ENCODE measurements at places on chromosomes 12 and 14.

- no peak for ATAC-seq
Observed at GRCh38 chr12:14557966-14558365, 9.7 kb downstream of the PLBD1 start.

DNA sequence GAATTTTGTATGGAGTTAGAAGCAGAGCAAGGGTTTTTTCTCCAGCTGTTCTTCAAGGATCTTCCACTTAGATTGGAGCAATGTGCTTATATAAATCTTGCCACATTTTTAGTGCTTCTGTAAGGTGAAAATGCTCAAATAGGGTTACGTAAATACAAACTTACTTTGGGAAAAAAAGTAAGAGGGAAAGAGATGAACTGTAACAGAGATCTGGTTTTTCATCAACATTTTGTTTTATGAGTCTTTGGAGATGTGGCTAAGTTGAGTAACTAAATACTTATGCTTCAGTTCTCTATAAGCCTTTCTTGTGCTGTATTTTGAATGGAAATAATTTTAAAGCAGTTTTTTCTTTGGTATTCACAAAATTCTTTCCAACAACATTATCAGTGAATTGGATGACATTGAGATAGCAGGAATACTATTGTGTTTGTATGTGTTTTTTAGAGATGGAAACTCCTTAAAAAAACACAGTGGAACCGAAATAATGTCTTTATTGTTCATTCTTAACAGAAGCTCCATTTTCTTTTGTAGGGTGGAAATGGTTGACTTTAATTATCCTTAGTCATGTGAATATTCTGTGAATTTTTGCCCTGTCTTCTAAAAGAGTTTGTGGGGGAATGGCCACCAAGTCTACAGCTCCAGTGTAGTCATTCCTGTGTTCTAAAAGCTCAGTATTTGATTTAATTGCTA, 45.7 kb downstream of the NPAS3 start:
- no peak for ATAC-seq

GRCh38 chr12:71009430-71010142, 89.0 kb upstream of the PTPRR start:
- ATAC-seq = no peak

DNA sequence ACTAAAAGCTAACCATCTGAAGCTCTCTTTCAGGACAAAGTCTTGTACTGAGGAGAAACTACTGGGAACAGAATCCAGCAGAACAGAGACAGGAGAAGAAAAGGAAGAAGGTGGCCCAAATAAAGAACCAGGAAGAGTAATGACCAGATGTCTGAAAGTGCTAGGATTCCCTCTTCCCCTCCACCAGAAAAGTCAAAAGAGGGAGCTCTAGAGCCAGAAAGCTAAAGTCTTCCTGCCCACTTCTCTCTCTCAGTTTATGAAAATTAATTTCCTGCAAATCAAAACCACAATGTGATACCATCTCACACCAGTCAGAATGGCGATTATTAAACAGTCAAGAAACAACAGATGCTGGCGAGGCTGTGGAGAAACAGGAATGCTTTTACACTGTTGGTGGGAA, 47.2 kb downstream of the SPPL3 start:
- peak; percentile 19 for ATAC-seq

- peak; percentile 89 for ATAC-seq
Observed at GRCh38 chr12:14239350-14239934, 126.0 kb upstream of the ATF7IP start.

DNA sequence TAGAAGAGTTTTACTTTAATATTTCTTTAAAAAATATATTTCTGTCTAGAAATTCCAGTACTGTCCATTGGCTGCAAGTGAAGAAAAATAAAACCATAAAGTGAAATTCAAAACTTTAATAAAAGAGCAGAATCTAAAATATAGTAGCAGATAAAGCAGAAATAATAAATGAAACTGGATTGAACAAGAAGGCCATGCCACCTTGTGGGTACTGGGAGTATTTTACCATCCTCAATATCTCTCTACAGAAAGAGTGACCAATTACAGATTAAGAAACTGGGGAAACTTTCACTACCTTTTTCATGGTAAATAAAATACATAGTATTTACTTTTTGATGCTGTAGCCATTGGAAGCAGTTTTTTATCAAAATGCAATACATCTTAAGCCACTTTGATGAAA, 220.5 kb downstream of the BCAT1 start:
- no peak for ATAC-seq

DNA sequence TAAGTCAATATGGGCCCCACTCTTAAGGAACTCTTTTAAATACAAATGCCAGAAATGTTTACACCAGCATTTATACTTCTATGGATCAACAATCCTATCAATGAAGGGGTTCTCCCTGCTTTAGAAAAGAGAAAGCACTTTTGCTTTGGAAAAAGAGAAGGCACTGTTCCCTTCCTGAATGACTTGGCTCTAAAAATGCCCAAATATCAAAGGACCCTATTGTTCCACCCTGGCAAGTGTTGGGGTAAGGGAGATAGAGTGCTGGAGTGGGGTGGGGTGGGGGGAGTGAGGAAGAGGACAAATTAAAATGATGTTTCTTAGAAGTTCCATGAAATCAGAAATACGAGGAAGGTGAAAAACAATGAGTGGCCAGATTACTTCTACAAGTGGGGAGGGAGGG, 131.6 kb upstream of the GRIN2B start:
- ATAC-seq = no peak

- peak; percentile 75 for ATAC-seq
Observed at GRCh38 chr12:8038659-8039114, 6.2 kb downstream of the FOXJ2 start.

- ATAC-seq = no peak
Observed at GRCh38 chr12:124381456-124382296, 86.8 kb downstream of the RFLNA start.

DNA sequence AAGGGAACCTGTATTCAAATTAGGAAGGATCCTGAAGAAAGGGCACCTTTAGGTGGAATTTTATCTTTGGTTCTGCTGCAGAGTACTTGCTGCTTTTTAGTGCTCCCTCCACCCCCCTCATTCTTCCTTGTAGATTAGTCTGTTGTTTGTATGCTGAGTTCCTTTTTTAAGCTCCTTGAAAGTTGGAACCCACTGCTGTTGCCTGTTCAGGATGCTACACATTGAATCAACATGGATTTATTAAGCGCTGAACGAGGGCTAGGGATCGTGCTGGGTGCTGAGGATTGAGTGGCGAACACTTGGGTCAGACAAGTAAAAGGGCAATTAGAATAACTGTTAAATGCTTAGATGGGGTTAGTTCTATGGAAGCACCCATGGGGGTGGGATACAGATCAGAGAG, 884 bp upstream of the AMN1 start:
- ATAC-seq = no peak

DNA sequence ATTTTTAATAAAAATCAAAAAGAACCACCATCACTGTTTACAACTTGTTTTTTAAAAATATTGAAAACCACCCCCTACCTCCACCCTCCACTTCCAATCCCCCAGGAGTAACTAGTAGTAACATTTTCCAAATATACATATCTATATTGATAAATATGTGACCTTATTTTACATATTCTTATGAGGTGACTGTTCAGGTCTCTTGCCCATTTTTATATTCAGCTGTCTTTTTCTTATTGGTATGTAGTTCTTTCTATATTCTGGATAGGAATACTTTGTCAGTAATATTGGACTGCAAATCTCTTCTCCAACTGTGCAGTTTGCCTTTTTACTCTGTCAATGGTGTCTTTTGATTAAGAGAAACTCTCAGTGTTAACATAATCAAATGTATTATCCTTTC, 59.0 kb upstream of the EIF5 start:
- no peak for ATAC-seq

DNA sequence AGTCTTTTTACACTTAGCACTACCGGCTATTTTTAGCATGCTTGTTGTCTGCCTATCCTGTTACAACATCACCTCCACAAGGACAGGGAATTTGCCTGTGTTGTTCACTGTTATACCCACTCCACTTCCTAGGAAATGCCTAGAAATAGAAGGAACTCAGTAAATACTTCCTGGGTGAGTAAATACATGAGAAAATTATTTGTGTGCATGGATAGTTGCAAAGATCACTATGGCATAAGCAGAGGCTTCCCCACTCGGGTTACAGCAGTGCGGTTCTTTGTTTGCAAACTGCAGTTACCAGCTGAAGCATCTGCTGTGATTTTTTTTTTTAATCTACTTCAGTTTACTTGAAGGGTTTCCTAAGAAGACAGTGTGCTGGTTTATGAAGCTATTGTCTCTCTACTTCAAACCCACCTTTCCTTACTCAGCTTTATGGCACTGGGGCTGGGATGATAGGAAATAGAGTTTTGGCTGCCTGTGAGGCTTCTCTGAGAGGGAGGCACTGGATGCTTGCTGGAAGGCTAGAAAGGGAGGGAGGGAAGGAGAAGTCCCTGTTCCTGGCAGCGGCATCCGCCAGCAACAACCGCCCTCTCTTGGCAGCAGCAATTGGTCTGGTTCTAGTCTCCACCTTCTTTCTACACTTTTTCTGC, 29.0 kb downstream of the PDE6H start:
- ATAC-seq = no peak

- no peak for ATAC-seq
Observed at GRCh38 chr12:29155079-29155478, 6.0 kb downstream of the FAR2 start.

DNA sequence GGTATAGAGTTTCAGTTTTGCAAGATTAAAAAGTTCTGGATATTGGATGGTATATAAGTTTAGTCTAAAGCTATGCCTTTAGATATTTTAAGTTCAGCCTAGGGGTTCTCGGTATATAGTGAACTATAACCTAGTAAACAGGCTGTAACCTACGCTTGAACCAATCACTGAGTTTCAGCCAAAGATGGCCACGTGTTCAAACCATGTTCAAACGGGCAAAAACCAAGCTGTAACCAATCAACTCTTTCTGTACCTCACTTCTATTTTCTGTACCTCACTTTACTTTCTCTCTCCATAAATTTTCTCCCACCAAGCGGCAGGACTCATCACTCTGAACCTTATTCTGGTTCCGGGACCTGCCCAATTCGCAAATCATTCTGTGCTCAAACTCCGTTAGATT, 1.4 kb downstream of the TMBIM4 start:
- ATAC-seq = no peak

- ATAC-seq = no peak
Observed at GRCh38 chr12:27705263-27705662, 5.4 kb upstream of the MRPS35 start.

GRCh38 chr12:94284859-94285258, 136.5 kb downstream of the PLXNC1 start:
- no peak for ATAC-seq

GRCh38 chr12:55717011-55718007, 1.5 kb downstream of the BLOC1S1 start:
- ATAC-seq = peak; percentile 75

DNA sequence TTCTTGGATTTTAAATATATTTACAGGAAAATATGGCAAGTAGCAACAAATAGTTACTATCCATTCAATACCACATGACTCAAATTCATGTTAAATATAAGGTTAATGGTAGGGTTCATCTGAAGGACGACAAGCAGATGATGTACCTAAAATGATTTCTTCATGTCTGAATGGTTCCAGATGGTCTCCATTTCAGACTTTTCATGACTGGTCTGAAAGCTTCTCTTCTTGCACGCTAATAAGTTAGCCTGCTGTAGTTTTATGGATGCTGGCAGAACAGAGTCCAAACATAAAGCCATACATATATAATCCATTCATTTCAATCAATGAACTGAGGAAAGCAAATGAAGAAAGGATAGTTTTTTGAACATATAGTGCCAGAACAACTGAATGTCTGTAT, 257.0 kb upstream of the MGAT4C start:
- no peak for ATAC-seq

GRCh38 chr12:19994968-19995367, 373.4 kb upstream of the PDE3A start:
- no peak for ATAC-seq

Data from activated T-helper 17 cell treated with anti-CD3 and anti-CD28 coated beads, Interleukin-2, amount 50 U/mL, for 72 hours (primary cell).